NCI-H1092 (cell line): ENCODE measurements at places on chromosomes 12 and 14.

DNA sequence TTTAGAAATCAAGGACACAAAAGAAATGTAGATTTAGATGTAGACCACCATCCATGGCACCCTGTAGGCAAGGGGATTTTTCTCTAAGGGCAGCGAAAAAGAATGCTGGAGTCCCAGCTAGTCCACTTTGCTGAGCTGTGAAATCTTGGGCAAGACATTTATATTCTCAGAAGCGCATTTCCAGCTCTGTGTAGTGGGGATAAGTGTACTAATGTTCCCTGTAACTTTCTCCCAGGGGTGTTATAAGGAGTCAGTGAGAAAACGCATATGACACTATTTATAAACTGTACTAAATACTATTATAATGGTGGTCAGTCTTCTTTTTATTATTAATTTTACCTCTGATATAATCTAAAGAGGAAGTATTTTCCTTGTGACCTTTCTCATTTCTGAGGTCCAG, 133.4 kb upstream of the FRMD6 start:
- DNase-seq, result no peak

DNA sequence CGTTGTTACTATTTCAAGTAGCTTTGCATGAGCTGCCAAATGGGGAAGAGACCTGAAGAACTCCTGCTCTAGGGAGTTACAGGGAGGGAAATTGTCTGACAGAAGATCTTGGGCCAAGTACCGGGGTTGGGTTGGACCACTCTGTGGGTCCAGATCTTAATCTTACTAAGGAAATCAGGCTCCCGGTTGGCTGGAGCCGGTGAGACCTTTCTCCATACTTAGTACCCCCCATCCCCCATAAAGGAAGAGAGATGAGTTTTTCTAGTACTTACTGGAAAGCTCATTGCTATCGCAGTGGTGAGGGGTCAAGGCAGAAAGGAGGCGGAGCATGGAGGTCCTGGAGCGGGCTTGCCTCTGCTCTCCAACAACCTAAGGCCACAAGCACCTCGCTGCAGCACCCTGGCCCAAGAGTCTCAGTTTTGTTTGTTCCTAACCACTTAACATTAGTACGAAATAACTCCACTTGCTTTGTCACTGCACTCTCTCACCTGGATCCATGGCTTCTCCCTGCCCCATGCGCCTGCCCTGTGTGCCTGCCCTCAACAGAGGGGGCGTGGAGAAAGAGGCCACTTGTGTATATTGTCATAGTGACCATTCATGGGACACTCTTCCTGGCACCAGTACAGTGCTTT, 6.8 kb upstream of the UNC119B start:
- no peak for DNase-seq

- no peak for DNase-seq
Observed at GRCh38 chr14:101808894-101809670, 47.6 kb downstream of the PPP2R5C start.

DNA sequence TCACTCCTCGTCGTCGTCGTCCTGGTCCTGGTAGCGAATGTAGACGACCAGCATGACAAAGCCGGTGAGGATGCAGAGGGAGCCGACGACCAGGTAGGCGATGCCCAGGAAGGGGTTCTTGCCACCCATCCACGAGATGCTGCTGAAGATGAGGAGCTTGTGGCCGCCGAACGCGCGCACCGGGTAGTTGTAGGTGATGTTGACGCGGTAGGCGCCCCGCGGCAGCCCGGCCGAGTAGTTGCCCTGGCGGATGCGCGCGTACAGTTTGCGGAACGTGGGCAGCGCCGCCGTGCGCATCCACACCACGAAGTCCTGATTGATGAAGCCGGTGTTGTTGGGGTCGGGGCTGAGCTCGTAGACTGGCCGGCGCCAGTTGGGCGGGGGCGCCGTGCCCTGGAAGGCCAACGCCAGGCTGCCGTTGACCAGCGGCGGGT, 1.0 kb downstream of the TMEM30B start:
- no peak for DNase-seq

- no peak for DNase-seq
Observed at GRCh38 chr14:23099212-23099861, 4.0 kb downstream of the C14orf119 start.
